ENCODE measurements at places on chromosomes 5 and 9.
A peak's percentile ranks its signal among the peaks of the same experiment; 100 is the strongest.

- no peak for DNase-seq
Measured at GRCh38 chr5:50694027-50694590, 27.7 kb downstream of the PARP8 start.

DNA sequence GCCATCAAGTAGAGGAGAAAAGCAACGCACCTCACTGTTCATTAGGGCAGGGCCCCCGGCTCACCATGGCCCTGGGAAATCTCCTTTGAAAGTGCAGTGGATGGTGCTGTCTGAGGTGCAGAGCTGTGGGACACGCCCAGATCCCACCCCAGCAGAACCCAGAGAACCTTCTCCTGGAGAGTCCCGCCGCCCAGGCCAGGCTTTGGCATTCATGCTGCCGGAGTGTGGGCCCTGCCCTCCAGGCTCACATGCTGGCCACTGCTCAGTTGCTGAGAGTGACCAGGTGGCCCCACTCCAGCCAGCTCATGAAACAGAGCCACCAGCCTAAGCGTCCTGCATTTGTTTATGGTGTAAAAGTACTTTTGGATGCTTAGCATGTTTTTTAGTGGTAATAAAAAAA is 23.8 kb upstream of the LRRC14B start:
- DNase-seq = no peak

- no peak for DNase-seq
Measured at GRCh38 chr9:12968093-12968492, 193.3 kb downstream of the LURAP1L start.

DNA sequence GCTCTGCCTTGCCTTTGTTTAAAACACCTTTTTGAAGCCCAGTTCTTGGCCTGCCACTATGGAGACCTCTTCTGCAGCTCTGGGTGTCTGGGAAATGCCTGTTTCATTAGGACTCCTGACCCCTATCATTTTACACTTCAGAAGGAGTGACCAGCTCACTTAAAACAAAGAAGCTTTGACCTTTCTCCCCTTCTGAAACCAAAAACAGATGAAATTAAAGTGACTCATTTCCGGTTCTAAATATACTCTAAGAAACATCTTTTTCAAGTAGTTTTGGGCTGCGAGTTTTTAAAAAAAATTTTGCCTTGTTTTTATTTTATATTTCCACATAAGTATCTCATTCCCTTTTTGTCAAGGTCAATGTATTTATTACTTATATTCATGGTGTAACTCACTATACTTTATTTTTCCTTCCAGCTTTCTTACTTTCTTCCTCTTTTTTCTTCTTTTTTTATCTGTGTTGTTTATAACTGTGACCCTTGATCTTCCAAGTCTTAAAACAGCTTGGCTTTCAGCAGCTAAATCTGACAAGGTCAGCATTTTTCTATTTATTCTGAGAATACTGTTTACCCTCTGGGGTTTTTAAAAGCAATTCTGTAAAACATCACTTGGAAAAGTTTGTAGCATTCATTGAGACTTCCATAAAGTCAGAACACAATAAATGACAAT is 672.9 kb downstream of the NR2F1-AS1 start:
- DNase-seq = no peak

DNA sequence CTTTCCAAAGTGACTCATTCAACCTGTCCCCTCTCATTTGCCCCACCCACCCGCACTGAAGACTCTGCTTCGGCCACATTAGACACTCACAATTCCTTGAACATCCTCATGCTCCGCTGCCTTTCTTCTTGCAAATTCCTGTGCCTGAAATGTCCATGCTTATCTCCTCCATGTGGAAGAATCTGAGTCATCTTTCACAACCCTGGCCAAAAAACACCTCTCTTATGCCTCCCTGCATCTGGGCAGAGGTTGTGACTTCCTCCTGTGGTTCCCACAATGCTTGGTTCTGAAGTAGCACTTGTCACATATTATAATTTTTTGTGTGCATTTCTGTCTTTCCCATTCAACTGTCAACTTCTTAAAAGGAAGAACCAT is 238.6 kb downstream of the ENC1 start:
- DNase-seq = no peak

DNA sequence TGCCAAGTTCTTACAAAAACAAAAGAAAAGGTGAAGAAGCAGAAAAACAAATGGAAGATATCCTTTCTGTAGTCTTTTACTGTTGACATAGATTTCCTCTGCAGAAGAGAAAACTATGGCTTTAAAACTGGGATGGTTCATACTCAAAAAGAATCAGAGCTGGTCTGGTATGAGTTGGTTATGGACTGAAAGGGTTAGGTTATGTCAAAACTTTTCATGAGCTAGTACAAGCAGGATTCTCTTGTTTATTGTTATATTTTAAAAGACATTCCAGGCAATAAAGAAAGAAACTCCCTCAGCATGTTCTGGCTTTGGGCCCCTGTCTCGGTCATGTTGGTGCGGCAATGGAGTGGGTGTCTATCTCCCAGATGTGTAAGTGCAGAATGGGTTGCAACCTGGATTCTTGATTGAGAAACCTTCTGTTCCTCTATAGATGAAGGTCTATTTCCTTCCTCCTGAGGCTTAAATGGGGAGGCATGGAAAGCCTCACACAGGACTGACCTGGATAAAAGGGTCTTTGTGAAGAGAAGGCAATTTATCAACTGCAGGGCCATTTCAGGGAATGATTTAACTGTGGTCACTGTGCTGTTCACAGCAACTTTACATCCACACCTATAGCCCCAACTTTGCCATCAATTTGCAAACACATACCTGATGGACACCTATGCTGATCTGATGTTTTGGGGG is 209.6 kb upstream of the TNC start:
- no peak for DNase-seq

- no peak for DNase-seq
Measured at GRCh38 chr5:29984156-29984540, 1209.3 kb upstream of the CDH6 start.

DNA sequence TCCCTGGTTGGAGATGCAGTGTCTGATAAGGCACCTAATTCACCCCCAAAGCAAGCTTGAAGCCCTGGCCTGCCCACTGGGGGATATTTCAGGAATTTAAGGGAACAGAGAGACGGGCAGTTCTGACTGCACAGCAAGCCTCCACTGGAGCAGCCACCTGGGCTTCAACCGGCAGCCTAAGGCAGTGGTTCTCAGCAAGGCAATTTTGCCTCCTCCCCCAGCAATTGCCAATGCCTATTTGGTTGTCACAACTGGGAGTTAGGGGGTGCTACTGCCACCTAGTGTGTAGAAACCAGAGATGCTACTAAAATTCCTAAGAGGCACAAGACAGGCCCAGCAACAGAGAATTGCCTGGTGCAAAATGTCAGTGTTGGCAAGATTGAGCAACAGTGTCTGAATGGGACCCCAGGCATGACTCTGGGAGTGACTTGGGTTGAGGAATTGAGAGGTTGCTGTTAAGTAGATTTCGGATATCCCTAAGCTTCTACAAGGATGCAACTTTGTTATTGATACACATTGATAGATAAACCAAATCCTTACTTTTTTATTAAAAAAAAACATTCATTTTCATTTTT is 58.7 kb upstream of the CTSL start:
- peak; percentile 19 for DNase-seq

DNA sequence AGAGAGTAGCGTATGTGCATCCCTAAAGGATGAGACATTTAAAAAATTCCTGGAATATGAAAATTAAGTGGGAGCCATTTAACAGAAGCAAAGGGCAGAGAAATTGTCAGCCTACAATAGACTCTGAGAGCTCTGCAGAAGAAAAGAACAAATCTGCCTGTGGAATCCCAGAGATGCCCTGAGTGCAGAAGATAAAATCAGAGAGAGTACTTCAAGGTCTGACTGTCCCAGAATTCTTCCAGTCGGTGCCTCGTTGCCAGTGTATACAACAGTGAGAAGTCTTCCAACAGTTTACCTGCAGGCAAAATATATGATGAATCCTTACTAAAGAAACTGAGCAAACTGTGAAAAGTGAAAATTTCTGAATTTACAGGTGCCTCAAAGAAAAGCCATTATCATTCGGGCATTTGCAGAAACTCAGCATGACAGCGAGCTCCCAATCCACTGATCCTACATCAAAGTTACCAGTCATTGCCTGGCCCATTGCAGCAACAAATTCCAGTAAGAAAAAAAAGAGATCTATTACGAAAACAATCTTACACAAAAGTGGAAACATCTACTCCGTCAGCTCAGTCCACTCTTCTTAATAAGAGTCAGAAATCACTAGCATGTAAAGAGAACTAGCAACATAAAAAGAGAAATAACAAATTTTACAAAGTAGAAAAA is 92.8 kb upstream of the VCAN start:
- no peak for DNase-seq

DNA sequence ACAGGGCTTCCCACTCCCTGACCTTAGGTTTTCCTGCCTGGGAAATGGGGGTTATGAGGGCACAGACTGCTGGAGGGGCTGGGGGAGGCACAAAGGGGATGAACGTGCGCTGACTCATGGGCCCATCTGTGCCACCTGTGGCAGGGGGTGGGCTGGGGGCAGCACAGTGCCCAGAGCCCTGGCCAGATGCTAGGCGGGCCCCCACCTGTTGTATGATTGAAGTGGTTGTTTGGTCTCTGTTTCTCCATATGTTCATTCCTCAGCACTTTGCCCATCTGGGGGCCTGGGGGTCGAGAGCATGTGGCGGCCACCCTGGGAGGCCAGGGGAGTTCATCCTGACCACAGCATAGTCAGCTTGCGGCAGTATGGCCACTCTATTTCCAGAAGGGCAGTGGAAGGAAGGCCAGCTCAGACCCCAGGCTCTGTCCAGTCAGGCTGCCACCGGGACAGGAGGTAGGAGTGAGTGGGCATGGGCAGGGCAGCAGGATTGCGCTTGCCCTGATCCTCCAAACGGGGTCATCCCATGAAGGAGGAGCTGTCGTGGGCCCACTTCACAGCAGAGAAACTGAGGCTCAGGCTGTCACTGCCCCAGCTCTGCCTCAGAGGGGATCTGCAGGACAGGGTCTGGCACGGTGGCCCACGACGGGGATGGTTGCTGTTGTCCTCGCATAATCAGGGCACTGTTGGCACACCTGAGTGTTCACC is 841 bp upstream of the NINJ1 start:
- DNase-seq = no peak

- DNase-seq = no peak
Measured at GRCh38 chr9:95107001-95107749, 210.3 kb downstream of the FANCC start.

GRCh38 chr5:67204821-67205220 is 8.2 kb upstream of the CD180 start:
- no peak for DNase-seq

DNA sequence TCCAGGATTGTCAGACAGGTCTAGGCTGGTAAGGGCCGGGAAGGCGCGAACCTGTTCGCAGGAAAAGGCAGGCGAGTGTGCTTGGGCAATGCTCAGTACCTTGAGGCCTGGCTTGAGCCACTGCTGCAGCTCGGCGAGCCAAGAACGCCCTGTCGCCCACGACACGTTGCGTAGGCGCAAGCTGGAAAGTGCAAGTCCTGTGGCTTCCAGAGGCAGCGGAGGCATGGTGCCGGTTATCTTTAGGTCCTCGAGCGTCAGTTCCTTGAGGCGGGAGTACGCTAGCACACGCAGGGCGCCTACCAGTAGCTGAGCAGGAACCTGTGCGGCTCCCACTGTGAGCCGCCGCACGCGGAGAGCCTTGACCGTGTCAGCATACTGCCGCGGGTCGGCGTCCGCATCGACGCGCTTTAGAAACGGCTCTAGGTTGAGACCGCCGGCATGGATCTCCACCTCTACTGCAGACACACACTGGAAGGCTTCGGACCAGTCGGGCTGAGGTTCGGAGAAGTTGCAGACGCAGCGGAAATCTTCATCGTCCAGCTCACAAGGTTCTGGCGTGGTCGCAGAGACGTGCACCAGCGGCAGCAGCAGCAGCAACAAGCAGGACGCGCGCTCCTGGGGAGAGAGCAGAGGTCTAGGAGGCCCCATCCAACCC is 482 bp downstream of the CD14 start:
- DNase-seq = peak; percentile 71

DNA sequence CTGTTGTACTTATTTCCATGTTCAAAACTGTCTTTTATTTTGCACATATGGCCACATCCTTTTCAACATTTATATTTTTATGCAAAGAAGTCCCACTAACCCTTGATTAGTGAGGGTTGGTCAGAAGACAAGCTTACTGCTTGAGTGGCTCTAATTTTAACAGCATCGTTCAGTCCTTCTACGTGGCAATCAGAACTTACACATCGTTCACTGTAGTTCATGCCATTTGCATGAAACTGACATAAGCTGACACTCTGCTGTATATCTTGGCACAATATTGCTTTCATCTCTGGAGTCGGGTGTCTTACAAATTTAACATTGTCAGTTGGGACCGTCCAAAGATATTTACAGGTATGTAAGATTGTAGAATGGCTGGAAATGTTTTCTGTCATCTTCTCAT is 50.6 kb downstream of the MARCHF11 start:
- DNase-seq = no peak

DNA sequence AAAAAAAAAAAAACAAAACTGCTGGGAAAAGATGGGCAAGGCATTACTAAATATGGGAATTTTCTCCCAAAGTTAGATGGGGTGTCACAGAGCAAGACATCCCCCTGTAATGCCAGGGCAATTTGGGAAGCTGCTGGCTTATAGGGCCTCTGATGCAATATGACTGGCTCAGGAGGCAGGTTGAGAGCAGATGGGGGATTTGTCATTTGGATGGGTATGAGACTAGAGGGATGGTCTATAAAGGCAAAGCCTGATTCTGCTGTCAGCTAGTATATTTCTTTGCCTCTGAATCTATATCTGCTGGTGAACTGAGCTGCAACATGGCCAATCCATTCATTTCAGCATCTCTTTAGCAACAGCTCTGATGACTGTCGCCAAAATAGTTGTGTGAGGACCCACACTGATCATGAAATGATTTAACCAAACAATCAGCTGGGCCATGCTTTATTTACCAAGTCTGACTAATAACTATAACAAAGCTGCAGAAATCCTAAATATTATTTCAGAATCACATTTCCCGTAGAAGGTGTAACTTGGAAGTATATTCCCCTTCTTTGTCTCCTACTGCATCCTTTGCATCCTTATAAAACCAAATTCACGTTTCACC is 455.1 kb upstream of the ZNF608 start:
- no peak for DNase-seq

- no peak for DNase-seq
Measured at GRCh38 chr5:26295541-26295940, 742.8 kb downstream of the CDH9 start.

- DNase-seq = no peak
Measured at GRCh38 chr5:170171811-170172210, 61.0 kb upstream of the C5orf58 start.

- DNase-seq = no peak
Measured at GRCh38 chr9:89375191-89375760, 57.0 kb downstream of the SECISBP2 start.

DNA sequence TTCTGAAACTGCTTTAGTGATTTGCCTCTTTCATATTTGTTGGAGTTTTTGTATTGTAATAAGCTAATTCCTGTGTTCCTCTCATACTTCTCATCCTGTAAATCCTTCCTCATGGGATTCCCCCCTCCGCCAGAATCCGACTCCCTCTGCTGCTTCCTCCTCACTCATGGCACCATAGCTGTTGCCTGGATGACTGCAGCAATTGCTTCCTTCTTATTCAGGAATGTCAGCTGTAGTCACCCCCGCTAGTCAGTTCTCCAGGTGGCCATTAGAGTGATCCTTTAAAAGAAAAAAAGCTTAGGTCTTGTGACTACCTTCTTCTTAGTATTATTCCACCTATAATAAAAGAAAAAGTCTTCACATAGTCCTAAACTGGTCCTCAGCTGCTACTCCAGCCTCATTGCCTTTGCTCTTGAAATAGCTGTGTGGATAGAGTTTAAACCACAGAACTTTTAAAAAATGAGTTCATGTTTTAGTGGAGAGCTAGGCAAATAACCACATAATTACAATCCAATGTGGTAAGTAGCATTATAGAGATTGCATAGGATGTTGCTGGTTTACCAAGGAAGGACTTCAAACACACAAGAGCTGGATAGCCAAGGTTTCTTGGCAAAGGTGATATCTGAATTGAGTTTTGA is 227.3 kb downstream of the KDM4C start:
- DNase-seq = no peak

- no peak for DNase-seq
Measured at GRCh38 chr9:110821064-110821463, 152.5 kb downstream of the MUSK start.
